T-helper 2 cell (primary cell): ENCODE measurements at places on chromosomes 1 and 21.

DNA sequence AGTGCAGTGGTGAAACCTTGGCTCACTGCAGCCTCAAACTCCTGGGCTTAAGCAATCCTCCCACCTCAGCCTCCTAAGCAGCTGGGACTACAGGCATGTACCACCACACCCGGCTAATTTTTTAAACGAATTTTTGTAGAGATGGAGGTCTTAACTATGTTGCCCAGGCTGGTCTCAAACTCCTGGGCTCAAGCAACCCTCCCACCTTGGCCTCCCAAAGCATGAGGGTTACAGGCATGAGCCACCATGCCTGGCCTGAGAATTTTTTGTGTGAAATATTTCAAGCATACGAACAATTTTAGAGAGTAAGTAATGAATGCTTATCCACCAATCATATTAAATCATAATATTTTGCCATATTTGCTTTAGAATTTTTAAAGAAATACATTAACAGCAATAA lies 51.6 kb downstream of the MROH9 start:
- no peak for DNase-seq

GRCh38 chr1:207027206-207027777 lies 5.3 kb downstream of the C1orf116 start:
- DNase-seq: no peak

DNA sequence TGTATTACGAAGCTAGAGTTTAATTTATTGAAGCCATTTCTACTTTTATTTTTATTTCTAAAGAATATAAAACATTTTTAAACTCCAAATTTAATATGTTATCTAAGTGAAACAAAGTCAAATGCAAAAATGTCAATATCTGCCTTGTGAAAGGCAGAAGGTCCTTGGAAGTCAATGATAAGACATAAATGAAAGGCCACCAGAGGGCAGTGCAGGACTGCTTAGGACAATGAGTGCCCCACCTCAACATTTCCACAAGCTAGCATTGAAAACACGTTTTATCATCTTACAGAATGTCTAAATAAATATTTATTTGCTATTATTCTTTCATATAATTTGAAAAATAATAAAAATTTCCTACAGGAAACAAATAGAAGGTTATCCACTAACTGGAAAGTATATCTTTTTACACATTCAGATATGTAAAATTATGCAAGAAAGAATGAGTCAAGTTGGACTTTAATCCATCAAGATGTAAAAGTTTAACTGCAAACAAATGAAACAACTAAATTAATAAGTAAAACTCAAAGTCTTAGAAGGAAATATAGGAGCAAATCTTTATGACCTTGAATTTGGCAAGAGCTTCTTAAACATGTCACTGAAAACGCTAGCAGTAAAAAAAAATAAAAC lies 140.1 kb upstream of the FMN2 start:
- DNase-seq: no peak

DNA sequence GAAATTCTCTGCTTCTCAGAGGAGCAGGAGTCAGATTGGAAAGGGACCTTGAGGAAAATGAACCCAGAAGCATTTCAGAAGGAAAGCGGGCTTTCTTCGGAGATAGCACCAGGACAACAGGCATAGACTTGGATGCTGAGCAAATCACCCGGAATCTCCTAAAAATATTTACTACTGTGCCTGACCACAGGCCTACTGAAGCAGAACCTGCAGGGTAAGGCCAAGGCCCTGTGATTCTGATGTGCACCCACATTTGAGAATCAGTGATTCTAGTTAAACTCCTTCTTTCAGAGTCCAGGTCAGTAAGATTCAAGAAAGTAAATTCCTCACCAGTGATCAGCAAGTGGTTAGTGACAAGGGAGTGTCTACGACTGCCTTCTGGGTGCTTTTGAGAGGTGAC lies 307.3 kb upstream of the DUSP10 start:
- no peak for DNase-seq

DNA sequence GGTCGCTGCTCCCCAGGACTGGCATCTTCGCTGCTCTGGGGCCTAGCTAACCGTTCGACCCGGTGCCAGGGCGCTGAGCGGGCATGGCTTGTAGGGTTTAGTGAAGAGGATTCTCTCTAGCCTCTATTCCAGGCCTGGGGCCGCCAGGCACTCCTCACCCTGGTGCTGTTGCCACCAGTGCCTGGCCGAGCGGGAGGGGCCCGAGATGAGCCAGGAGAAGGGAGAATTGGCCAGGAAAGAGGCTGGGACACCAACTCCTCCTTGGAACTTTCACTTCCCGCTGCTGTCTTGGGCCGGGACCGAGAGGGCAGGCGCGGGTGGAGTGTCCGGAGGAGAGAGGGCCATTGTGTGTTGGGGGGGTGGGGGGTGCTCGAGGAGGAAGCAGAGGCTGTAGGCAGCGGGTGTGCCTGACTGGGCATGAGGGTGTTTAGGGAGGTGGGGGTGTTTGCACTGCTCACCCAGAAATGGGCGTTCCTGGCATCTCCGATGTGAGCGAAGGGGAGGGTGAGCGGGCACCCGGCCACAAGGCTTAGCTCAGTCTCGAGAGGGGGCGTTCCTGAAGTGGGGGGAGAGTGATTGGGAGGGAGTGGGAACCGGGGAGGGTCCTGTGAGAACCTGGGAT lies 772 bp downstream of the ADAM15 start:
- peak; percentile 32 for DNase-seq

- no peak for DNase-seq
These were observed 7.8 kb downstream of the PODN start for GRCh38 chr1:53069663-53070327.

GRCh38 chr1:33128781-33129180 lies 47.8 kb downstream of the AZIN2 start:
- no peak for DNase-seq

DNA sequence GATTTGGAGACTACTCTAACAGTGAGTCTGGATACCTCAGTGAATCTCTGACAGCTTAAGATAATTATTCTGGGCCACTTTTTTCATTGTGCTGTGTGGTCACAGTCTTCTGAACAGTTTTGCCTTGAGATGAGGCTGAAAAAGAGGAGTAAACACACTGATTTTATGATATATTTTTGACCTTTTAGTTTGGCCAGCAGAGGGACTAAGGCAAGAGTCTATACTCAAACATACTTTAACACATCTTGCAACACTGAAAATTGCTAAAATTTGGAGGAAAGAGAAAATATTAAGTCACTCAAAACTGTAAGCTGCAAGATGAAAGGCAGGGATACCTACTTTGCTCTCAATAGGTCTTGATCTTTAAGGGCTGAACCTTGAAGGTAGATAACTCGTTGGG lies 182.7 kb downstream of the KCNT2 start:
- DNase-seq: no peak

DNA sequence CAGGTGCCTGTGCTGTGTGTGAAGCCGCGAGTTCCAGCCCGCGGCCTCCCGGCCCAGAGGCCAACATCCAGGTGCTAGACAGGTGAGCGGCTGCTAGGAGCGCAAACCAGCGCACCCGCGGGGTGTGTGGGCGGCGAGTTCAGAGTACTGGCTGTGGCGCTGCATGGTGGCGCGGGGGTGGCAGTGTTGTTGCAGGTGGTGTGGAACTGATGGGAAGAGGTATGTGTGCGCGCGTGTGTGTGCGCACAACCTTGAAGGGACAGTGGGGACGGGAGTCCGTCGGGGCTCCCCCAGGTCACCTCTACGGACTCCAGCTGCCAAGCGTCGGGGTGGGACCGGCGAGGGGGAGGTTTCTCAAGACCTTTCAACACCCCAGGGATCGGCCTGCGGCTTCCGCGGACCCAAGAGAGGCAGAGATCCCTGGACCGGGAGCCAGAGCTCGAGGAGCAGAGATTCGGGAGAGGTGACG lies 433 bp upstream of the DMBX1 start:
- no peak for DNase-seq

DNA sequence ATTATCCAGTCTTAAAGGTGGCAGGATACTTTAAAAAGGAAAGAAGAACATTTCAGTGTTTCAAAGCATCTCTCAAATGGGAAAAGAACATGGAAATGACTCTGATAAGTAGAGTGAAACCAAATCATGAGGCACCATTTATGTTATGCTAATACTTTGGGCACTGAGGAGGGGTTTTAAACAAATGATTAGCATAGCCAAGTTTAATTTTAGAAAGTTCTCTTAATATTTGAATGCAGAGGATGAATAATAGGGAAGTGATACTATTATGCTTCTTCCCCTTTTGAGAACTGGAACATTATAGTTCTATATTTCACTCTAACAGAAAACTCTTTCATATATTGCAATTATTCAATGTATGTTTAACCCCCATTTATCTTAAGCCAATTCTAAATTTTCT lies 1181.9 kb upstream of the PRMT6 start:
- DNase-seq: no peak

GRCh38 chr1:29849038-29849750 lies 612.9 kb downstream of the PTPRU start:
- no peak for DNase-seq

DNA sequence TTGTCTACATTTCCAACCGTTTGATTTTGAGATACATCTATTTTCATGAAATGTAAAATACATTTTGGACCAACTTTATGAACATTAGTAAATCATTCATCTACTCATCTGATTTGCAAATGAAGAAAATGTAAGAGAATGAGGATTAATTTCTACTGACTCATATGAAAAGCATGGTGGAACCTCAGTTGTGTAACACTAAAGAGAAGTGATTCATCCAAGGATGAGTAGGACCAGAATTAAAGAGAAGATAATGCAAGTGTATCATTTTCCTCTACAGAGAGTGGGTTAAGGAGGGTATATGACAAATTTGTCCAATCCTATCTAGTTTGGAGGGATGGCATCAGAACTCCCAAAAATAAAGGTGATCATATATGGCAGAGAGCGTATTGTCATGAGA lies 1967.6 kb downstream of the MRPL39 start:
- DNase-seq: no peak

DNA sequence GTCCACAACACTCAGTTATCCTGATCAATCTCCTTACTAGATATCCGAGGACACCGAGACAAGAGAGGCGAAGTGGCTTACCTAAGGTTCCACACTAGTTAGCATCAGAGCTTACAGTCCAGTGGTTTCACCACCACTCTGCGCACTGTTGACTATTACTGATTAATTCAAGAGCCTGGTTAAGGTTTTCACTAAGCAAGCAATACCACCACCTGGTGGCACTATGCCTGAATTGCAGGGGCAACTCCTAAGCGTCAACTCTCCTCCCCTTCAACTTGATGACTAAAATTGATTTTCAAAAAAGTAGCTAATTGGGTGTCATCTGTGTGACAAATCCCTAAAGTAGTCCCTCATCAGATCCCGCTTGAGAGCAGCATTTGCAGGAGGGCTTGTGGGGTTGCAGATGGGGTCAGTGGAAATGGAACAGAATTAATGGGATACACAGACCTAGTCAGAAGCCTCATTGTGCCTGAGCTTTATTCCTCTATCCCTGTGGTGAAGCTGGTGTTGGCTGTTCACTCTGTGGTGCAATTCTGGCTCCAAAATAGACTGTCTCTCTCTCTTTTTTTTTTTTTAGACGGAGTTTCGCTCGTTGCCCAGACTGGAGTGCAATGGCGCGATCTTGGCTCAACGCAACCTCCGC lies 9.1 kb downstream of the TTC22 start:
- no peak for DNase-seq

DNA sequence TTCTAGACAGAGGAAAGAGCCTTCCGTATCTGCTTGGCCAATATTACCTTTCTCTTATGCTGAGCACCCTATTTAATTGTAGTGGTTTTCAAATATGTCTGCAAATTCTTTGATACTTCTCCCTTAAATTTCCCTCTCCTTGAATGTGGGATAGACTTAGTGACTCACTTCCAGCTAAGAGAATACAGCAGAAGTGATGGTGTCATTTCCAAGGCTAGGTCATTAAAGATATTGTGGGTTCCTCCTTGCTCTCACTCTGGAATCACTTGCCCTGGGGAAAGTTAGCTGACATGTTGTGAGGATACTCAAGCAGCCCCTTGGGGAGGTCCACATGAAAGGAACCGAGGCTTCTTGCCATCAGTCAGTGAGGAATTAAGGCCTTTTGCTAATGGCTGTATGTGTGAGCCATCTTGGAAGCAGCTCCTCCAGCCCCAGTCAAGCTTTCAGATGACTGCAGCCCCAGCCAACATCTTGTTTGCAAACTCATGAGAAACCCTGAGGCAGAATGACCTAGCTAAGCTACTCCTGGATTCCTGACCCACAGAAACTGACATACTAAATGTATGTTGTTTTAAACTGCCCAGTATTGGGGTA lies 8.1 kb upstream of the CITED4 start:
- no peak for DNase-seq

GRCh38 chr1:202691816-202692215 lies 18.4 kb downstream of the SYT2 start:
- DNase-seq: no peak

GRCh38 chr1:85321237-85321964 lies 45.0 kb upstream of the BCL10 start:
- DNase-seq: no peak

GRCh38 chr1:197399755-197400521 lies 131.9 kb downstream of the CRB1 start:
- no peak for DNase-seq

DNA sequence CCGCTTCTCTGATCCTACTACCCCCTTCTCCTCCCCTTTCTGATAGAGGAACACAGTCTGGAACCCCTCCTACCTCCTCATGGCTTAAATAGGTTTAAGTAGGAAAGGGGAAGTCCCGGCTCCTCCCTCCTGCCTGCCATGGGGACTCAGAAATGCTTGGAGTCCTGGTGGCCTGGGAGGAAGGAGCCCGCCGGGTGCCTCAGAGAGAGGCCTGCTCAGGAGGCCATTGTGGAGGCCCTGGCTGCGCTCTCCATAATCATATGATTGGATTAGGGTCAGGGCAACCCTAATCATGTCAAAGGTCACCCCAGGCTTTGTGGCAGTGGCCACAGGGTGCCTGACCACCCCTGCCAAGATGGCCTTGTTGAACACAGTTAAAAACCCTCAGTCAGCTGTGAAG lies 29.0 kb downstream of the WNT3A start:
- DNase-seq: no peak

- DNase-seq: no peak
These were observed 26.2 kb downstream of the ITPKB start for GRCh38 chr1:226712742-226713419.

DNA sequence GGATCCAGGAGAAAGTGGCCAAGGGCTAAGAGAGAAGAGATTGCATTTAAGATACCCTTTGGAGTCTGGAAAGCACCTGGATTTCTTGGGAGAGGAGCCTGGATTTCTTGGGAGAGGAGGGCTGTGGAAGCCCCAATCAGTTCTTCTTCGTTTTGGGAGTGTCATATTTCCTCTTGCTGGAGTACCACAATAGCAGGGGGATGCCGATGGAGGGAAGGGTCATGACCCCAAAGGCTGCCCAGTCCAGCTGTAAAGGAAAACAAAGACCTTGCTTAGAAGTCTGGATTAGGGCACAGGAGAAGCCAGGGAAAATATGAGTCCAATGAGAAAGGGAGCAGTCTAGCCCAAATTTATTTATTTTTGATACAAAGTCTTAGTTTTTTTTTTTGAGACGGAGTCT lies 11.3 kb downstream of the SSR2 start:
- no peak for DNase-seq

- DNase-seq: no peak
These were observed 4.8 kb upstream of the TMCO1 start for GRCh38 chr1:165773324-165773965.

GRCh38 chr1:18139198-18139981 lies 31.8 kb downstream of the IGSF21 start:
- DNase-seq: no peak
